Spleen (tissue), 13 donors: ENCODE measurements at places on chromosomes 5 and 9. TPM values are rescaled to one million over a fixed set of nuclear protein-coding genes. Genes with fewer than 3 reads are reported as not detected.

DNA sequence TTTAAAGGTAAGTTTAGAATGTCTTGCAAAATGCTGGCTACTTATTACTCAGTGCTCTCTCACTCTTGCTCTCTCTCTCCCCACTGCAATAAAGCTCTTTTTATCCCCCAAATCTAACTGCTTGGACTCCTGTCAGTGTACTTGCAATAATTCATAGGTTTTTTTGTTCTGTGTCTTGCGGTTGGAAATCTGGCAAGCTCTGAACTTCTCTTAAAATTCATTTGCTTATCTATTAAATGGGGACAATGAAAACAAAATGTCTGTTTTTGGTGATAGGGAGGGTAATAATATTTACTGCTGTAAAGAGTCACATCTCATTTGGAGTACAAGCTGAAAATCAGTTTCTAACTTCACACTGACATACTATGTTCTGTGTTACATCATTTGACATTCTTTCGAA lies 18.7 kb upstream of the OR13D1 start:
- no peaks in the 10 kb centered on the region for H3K27me3 ChIP-seq
- no peak overlapping the region for H3K27ac ChIP-seq
- H3K4me1 ChIP-seq, result no peaks in the 10 kb centered on the region
- no peaks in the 10 kb centered on the region for H3K36me3 ChIP-seq

DNA sequence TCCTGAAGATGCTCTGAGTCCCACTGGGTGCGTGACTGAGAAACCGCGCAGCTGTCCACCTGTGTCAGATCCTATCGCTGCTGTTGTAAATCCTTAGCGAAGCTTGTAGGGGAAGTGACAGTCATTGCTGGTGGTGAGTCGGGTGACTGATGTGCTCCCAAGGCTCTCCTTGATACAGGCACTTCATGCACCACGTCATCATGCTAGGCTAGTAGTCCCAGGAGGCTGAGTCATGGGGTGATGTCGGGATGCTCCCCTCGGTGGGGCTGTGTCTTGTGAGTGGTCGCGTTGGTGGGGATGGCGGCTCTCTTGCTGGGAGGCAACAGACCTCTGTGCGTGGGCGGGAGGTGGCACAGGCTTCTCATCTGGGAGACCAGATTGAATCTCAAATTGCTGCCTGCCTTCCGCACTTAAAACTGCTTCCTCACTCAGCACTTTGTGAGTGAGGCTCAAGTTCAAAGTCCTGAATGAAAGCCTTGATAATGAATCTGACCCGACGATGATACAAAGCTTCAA lies 84.7 kb downstream of the CSNK1A1 start:
- H3K27ac ChIP-seq, result no peak overlapping the region
- H3K27me3 ChIP-seq, result no peaks in the 10 kb centered on the region
- H3K36me3 ChIP-seq, result no peaks in the 10 kb centered on the region
- no peak overlapping the region for H3K4me3 ChIP-seq
- peak; percentile 69 for DNase-seq

DNA sequence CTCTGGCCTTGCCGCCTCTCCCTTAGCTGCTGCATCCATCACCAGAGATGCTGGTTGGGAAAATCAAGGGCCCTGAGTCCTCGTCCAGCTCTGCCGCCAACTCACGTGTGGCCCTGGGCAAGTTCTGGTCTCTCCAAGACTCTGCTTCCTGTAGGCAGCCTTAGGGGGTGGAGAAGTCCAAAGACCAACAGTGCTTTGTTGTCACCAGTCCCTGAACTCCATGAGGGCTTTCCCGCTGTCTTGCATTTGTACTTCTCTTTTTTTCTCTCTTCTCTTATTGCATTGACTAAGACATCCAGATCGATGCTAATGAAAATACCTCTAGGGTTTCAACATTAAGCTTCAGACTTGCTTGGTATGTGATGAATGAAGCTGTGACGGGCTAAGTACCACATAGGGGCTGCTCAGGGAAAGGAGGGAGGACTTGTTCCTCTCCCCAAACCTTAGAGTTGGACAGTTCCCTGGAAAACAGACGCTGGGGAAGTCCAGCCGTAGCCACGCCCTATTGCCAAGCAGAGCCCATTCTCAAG lies 63.7 kb upstream of the STXBP1 start:
- peaks cover 9% of the 10 kb centered on the region for H3K4me1 ChIP-seq
- no peaks in the 10 kb centered on the region for H3K27me3 ChIP-seq
- no peak overlapping the region for H3K27ac ChIP-seq
- no peak overlapping the region for H3K4me3 ChIP-seq
- H3K36me3 ChIP-seq, result no peaks in the 10 kb centered on the region

DNA sequence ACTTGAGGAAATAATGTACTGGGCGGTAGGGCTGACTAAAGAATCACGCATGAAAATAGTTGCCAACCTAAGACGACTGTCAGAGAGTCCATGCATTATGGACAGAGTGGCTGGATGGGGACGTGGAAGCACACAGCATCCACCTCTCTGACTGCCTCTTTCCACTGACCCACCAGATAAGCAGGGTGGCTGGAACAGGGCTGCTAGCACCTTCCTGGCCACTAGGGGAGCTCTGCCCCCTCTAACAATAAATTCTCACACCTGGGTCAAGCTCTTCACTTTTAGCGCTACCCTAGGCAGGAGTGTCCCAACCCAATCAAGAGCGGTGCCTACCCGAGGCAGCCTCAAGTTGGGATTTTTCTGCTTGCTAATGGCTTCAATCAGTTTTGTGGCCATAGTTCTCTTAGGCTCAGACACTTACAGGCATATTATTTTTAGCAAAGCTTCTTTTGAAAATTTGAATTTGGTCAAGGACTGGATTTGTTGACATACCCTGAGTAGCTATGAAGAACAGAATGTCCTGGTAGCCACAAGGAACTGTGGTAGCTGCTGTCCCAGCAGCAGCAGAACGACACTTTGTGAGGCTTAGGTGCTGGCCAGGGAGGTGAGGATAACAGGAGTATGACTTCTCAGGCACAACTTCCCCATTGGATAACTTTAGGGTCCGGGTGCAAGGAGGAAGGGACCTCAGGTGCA lies 6.9 kb upstream of the TPM2 start:
- no peak overlapping the region for H3K4me3 ChIP-seq
- peaks cover 60% of the 10 kb centered on the region for H3K4me1 ChIP-seq
- H3K36me3 ChIP-seq, result peaks cover 65% of the 10 kb centered on the region
- H3K27ac ChIP-seq, result no peak overlapping the region
- DNase-seq, result peak; percentile 84

DNA sequence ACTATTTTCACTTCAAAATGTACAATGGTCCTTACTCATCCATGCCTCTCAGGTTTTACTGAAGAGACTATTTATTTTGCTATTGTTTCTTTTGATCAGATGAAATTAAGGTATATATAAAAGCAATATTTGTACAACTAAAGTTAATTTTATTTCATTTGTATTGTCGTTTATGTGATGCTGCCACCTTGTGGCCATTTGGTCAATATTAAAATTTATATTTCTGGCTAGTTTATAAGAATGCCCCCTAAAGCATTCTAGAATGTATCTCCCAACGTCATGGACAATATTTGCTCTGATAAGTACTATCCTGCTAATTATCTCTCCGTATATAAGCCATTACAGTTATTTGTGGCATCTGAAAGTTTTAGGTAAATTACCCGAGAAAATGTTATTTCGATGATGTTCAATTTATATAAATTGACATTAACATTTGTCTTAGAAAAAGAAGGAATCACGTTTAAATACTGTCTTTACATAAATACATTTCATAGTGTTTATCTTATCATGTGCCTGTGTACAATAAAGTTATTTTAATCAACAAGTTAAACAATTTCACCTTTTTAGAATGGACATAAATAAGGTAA lies 680.0 kb downstream of the TAF11L14 start:
- no peaks in the 10 kb centered on the region for H3K4me1 ChIP-seq
- no peaks in the 10 kb centered on the region for H3K36me3 ChIP-seq
- DNase-seq, result no peak
- H3K27ac ChIP-seq, result no peak overlapping the region

Gene CCL27
- total RNA-seq, result not detected

Gene P4HA2
- 13.6 TPM for total RNA-seq

Gene ALDH1B1
- total RNA-seq, result 6.1 TPM
